Stimulated activated CD8-positive, alpha-beta memory T cell treated with anti-CD3 and anti-CD28 coated beads, Interleukin-15, amount 100 ng/mL, for 4 hours (primary cell): ENCODE measurements at places on chromosomes 16 and 17.

- no peak for DNase-seq
Observed at GRCh38 chr17:82923366-82924113, 83.7 kb upstream of the ZNF750 start.

DNA sequence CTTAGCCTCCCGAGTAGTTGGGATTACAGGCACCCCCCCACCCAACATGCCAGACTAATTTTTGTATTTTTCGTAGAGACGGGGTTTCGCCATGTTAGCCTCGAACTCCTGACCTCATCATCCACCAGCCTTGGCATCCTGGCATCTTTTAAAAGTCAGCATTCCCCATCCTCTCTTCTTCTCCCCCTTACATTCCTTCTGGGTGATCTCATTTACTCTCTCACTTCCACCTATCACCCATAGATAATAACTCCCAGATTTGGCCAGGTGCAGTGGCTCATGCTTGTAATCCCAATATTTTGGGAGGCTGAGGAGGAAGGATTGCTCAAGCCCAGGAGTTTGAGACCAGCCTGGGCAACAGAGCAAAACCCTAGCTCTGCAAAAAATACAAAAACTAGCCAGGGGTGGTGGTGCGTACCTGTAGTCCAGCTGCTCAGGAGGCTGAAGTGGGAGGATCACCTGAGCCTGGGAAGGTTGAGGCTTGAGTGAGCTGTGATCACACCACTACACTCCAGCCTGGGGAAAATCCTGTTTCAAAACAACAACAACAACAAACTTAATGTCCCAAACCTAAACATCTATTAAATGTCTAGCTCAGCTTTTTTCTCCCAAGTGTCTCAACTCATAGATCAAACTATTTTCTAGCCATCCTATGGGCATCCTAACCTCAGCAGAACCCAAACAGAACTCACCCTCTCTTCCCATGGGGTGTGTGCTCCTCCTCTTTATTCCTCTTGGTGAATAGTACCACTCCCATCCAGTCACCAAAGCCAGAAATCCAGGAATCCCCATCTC is 16.1 kb upstream of the SSTR2 start:
- DNase-seq = no peak

- DNase-seq = no peak
Observed at GRCh38 chr17:73228748-73229236, 32.9 kb downstream of the CPSF4L start.

DNA sequence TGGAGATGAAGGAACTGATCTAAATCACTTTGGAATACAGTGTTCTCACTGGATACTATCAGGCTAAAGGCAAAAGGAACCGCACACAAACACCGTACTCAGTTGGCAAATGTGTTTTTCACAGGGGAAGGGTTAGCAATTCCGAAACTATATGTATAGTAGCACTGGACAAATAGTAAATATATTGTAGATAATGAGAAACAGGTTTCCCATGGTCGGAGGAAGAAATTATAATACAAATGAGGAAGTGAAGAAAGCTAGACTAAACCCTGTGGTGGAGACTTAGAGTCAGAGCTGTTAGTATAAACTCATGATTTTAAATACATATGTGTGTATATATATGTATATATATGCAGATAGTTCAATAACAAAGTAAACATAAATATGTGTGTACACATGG is 414.1 kb upstream of the SALL1 start:
- DNase-seq = no peak

- DNase-seq = no peak
Observed at GRCh38 chr17:72118335-72119076, 2.3 kb upstream of the SOX9 start.
